ENCODE measurements at places on chromosomes 13 and 19.

DNA sequence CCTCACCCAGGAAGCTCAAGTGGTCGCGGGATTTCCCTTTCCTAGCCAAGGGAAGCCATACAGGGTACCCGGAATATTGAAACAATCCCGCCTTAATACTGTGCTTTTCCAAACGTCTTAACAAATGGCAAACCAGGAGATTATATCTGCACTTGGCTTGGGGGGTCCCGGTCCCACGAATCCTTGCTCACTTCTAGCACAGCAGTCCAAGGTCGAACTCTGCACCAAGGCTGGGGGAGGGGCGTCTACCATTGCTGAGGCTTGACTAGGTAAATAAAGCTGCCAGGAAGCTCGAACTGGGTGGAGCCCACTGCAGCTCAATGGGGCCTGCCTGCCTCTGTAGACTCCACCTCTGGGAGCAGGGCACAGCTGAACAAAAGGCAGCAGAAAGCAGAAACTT lies 1644.8 kb downstream of the PCDH9 start:
- no peak for DNase-seq

GRCh38 chr19:10977742-10978092 lies 16.9 kb downstream of the SMARCA4 start:
- DNase-seq = no peak

DNA sequence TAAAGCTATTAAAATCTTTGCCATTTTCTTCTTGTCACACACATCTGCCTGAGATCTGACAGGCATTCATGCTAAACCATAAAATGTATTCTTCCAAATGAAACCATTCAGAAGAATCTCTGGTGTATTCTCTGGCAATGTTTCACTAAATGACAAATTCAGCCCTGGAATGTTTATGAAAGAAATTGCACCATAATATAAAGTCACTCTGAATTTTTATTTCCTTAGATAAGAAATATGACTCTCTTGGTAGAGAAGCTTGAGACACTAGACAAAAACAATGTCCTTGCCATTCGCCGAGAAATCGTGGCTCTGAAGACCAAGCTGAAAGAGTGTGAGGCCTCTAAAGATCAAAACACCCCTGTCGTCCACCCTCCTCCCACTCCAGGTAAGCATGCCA lies 14.3 kb downstream of the OLFM4 start:
- DNase-seq = no peak

DNA sequence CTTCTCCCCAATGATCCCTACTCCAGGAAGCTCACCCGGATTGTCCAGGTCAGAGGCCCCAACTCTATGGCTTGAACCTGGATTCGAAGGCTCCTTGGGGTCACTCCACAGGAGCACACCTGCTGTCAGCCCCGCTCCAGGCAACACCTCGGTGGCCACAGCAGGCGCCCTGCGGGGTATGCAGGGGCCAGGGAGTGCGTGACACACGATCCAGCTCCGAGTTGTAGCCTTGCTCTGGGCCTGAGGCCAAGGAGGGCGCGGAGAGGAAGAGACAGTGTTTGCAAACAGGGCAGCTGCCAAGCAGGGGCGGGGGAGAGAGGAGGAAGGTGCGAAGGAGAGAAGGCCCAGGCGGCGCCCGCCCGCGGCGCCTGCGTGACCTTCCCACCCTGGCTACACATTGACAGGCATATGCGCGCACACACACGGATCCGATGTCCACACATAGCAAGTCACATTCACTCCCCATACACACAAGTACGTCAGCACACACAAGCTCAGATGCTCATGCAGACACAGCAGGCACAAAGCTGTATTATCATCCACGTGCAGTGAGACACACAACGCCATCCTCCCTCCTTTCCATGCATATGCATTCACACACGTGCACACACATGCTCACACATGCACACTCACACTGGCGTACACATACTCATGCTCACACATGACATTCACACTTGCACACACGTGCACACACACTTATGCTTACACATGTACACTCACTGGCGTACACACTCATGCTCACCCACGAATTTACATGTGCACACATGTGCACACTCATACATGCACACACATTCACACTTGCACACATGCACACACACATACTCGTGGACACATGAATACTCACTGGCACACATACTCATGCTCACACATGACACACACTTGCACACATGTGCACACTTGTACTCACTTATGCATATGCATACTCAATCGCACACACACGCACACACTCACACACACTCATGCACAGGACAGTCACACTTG lies 10.4 kb downstream of the SBK2 start:
- DNase-seq = no peak

- no peak for DNase-seq
Measured at GRCh38 chr13:67106502-67107057, 123.6 kb downstream of the PCDH9 start.

GRCh38 chr19:45897261-45897812 lies 5.1 kb downstream of the MYPOP start:
- DNase-seq = no peak

DNA sequence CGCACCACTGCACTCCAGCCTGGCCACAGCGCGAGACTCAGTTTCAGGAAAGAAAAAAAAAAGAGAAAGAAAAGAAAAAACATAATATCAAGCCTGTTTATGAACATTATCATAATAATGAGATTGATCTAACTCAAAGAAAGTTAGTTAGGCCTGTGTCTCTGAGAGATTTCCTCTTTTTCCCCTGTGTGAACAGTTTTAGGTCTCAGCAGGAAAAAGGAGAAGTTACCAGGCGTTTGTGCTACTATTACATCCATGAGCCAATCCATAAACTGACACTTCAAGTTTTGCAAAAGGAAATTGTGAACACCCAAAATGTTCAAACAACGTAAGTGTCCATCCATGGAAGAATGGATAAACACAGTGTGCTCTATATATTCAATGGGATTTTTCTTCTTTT lies 3.8 kb downstream of the TARM1 start:
- no peak for DNase-seq

DNA sequence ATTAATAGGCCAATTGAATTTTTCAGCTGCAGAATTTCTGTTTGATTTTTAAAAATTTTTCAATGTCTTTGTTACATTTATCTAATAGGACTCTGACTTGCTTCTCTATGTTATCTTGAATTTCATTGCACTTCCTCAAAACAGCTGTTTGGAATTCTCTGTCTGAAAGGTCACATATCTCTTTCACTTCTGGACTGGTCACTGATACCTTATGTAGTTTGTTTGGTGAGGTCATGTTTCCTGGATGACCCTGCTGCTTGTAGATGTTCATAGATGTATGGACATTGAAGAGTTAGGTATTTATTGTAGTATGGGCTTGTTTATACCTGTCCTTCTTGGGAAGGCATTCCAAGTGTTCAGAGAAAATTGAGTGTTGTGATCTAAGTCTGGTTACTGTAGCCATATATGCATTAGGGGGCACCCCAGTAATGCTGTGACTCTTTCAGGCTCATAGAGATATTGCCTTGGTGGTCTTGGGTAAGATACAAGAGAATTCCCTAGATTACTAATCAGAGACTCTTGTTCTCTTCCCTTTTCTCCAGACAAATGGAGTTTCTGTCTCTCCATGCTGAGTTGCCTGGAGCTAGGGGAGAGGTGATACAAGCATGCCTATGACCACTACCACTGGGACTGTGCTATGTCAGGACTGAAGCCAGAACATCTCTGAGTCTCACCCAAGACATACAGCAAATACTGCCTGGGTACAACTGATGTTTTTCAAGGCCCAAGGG lies 27.8 kb downstream of the RFC3 start:
- DNase-seq = no peak

- DNase-seq = no peak
Measured at GRCh38 chr13:33052506-33053280, 36.5 kb downstream of the KL start.

- DNase-seq = no peak
Measured at GRCh38 chr19:17406046-17406886, 836 bp upstream of the BST2 start.

GRCh38 chr13:40223585-40223984 lies 442.9 kb downstream of the FOXO1 start:
- no peak for DNase-seq

GRCh38 chr19:45160870-45161737 lies at the start of gene NKPD1:
TSS of gene NKPD1 (minus strand) at chr19:45160982. CDS start at chr19:45160150, 832 bp downstream.
- DNase-seq = no peak

DNA sequence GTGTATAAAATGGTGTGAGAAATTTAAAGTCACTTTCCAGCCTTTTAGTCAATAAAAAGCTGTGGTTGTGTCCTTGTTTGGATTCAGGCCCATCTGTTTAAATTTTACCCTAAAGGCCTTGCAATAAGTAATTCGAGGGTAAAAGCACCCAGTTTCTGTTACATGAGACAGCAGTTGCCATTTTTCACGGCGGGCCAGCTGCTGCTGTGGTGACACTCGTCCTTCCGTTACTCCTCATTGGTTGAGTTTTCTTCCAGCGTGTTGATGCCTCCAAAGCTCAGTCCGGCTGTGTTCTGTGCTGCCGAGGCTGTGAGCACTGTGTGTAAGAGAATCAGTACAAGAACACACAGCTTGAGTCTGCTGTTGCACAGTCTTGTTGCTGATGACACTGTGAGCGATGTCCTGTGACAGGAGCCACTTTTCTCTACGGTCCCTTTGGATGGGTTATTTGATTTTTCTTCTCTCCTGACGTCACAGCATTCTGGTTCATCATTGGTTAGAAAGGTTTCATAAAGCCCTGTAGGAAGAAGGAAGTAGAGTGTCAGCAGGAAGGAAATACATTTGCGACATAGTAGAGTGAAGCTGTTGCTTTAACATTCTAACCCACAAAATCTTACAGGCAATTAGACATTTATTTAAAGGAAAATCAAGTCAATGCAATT lies 602.5 kb upstream of the ARGLU1 start:
- DNase-seq = no peak

GRCh38 chr13:31029102-31029501 lies 96.6 kb downstream of the TEX26 start:
- DNase-seq = no peak

- DNase-seq = no peak
Measured at GRCh38 chr13:40609972-40610726, 56.3 kb downstream of the FOXO1 start.

DNA sequence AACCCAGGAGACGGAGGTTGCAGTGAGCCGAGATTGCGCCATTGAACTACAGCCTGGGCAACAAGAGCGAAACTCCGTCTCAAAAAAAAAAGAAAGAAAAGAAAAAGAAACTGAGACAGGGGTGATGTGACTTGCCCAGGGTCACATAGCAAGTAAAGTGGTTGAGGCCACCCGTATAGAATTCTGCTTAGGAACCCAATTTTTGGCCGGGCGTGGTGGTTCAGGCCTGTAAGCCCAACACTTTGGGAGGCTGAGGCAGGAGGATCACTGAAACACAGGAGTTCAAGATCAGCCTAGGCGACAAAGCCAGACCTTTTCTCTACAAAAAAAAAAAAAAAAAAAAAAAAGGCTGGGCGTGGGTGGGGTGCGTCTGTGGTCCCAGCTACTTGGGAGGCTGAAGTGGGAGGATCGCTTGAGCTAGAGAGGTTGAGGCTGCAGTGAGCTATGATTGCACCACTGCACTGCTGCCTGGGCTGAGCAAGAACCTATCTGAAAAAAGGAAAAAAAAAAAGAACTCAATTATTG lies 1.3 kb downstream of the SNRPA start:
- DNase-seq = no peak

DNA sequence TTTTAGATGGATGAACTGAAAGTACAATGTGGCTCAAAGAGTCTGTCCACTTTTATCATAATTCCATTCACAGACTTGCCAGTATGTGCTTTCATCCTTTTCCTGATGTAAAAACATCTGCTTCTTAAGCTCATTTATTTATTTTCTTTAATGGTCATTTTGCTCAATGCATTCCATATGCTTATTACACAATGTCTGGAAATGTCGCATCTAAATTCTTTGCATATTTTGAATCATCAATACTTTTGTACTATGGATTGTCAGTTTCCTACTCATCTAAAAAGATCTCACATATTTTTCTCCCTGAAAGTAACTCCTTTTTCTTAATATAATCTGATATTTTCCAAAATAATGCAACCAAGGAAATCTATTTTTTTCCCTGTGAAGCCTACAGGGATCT lies 1315.8 kb downstream of the EFNB2 start:
- no peak for DNase-seq

- no peak for DNase-seq
Measured at GRCh38 chr13:39897636-39898035, 242.2 kb downstream of the COG6 start.

- DNase-seq = no peak
Measured at GRCh38 chr19:16527971-16528521, 14.2 kb downstream of the CHERP start.

DNA sequence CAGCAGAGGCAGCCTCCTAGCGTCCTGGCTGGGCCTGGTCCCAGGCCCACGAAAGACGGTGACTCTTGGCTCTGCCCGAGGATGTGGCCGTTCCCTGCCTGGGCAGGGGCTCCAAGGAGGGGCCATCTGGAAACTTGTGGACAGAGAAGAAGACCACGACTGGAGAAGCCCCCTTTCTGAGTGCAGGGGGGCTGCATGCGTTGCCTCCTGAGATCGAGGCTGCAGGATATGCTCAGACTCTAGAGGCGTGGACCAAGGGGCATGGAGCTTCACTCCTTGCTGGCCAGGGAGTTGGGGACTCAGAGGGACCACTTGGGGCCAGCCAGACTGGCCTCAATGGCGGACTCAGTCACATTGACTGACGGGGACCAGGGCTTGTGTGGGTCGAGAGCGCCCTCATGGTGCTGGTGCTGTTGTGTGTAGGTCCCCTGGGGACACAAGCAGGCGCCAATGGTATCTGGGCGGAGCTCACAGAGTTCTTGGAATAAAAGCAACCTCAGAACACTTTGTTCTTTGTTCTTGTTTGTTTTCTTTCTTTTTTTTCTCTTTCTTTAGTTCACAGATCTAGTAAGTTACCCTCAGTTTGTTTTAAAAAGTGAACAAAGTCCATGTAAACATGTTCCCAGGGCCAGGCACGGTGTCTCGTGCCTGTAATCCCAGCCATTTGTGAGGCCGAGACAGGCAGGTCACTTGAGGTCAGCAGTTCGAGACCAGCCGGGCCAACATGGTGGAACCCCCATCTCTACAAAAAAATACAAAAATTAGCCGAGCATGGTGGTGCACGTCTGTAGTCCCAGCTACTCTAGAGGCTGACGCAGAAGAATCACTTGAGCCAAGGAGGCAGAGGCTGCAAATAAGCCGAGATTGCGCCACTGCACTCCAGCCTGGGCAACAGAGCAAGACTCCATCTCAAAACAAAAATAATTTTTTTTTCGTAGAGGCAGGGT lies 10.2 kb downstream of the ANGPTL4 start:
- no peak for DNase-seq

- no peak for DNase-seq
Measured at GRCh38 chr13:49369866-49370265, 74.0 kb downstream of the CAB39L start.

GRCh38 chr13:101157261-101157660 lies 259.0 kb downstream of the NALCN start:
- no peak for DNase-seq

DNA sequence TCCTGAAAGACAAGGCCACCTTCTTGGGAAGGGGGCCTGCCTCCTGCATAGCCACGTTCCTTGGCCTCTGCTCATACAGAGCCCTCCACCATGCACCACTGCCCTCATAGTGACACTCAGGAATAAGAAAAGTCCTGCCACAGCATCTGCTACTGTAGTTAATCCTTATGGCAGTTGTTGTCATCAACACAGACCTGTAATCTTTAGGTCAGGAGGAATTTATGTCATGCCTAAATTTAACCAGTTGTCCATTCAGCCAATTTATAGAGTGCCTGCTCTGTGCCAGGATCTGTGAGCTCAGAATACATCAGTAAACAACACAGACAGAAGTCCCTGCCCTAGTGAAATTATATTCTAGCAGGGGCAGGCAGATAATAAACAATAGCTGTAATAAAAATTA lies 44.4 kb downstream of the FAM124A start:
- no peak for DNase-seq

GRCh38 chr19:38877781-38878574 lies at the start of gene RINL:
TSS of gene RINL (minus strand) at chr19:38878275. CDS start at chr19:38876742, 1,533 bp downstream.
- no peak for DNase-seq

GRCh38 chr19:38653028-38653571 lies 5.7 kb downstream of the ACTN4 start:
- no peak for DNase-seq
